Small intestine (tissue), 16 donors: ENCODE measurements at places on chromosomes 2 and 18. TPM values are rescaled to one million over a fixed set of nuclear protein-coding genes. Genes with fewer than 3 reads are reported as not detected.

The HOXD8 gene
- 7.3 TPM for polyA plus RNA-seq

The ANKAR gene
- 0.45 TPM for polyA plus RNA-seq

The GYPC gene
- polyA plus RNA-seq = 14.5 TPM

The OR6B2 gene
- not detected for polyA plus RNA-seq

The OTOF gene
- polyA plus RNA-seq = 0.22 TPM

The COLEC12 gene
- 3.8 TPM for polyA plus RNA-seq

The OSBPL6 gene
- 4.4 TPM for polyA plus RNA-seq

The NBAS gene
- 30.3 TPM for polyA plus RNA-seq

The CYS1 gene
- not detected for polyA plus RNA-seq

The TEKT4 gene
- not detected for polyA plus RNA-seq

- H3K27me3 ChIP-seq = no peaks in the 10 kb centered on the region
- no peaks in the 10 kb centered on the region for H3K36me3 ChIP-seq
- no peak overlapping the region for H3K4me3 ChIP-seq
- no peak for DNase-seq
Measured at GRCh38 chr2:201777043-201777442, 3.7 kb downstream of the ALS2 start.

DNA sequence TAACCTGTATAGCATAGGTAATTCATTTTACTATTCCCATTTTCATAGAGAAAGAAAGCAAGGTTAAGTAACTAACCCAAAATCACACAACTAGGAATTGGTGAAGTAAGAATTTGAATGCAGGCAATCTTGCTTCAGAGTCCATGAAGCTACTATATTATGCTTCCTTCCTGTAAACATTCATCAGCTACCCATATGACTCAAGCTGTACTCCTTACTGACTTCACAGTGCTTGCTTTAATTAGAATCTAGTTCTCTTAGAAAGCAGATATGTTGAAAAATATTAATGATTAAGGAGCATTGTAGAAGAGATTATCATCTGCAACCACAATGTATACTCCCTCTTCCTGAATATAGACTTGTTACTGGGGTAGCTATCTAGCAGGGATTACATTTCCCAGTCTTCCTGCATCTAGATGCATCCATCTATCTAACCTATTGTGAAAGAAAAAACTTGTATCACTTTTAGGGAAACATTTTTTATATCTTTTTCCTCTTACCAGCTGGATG lies 961.6 kb upstream of the CHAC2 start:
- H3K27me3 ChIP-seq = no peaks in the 10 kb centered on the region
- H3K36me3 ChIP-seq = no peaks in the 10 kb centered on the region
- no peak overlapping the region for H3K27ac ChIP-seq
- no peak overlapping the region for H3K4me3 ChIP-seq
- no peak for DNase-seq

GRCh38 chr2:174608866-174609214 lies 11.2 kb upstream of the WIPF1 start:
- no peaks in the 10 kb centered on the region for H3K36me3 ChIP-seq
- no peak overlapping the region for H3K27ac ChIP-seq
- H3K27me3 ChIP-seq = no peaks in the 10 kb centered on the region

GRCh38 chr2:105517814-105518705 lies 119.2 kb upstream of the FHL2 start:
- H3K4me1 ChIP-seq = no peaks in the 10 kb centered on the region
- no peaks in the 10 kb centered on the region for H3K36me3 ChIP-seq
- peak overlapping the region; percentile 24 for H3K27ac ChIP-seq
- no peak overlapping the region for H3K4me3 ChIP-seq

- H3K27ac ChIP-seq = no peak overlapping the region
- no peaks in the 10 kb centered on the region for H3K36me3 ChIP-seq
- H3K27me3 ChIP-seq = no peaks in the 10 kb centered on the region
Measured at GRCh38 chr2:232330068-232330999, 48.2 kb upstream of the ALPP start.

DNA sequence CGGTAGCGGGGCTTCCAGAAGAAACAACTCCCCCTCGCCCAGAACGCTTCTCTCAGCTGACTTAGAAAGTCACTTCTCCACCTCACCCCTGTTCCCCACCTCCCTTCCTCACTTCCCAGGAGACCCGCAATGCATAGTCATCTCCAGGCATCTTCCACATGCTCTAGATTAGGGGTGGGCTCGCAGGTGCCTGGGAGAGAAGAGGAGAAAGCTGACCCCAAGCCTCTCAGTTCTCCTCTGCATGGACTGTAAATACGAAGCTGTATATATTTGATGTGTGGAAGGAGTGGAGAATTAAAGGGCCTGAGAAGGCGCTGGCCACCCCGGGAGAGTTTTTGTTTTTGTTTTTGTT lies 1.8 kb downstream of the MAL start:
- DNase-seq = no peak
- no peak overlapping the region for H3K27ac ChIP-seq
- no peak overlapping the region for H3K4me3 ChIP-seq
- no peaks in the 10 kb centered on the region for H3K36me3 ChIP-seq

- peaks cover 3% of the 10 kb centered on the region for H3K4me1 ChIP-seq
- H3K27me3 ChIP-seq = no peaks in the 10 kb centered on the region
- no peak for DNase-seq
- peaks cover 2% of the 10 kb centered on the region for H3K36me3 ChIP-seq
Measured at GRCh38 chr2:36885605-36886004, 80.7 kb downstream of the STRN start.

DNA sequence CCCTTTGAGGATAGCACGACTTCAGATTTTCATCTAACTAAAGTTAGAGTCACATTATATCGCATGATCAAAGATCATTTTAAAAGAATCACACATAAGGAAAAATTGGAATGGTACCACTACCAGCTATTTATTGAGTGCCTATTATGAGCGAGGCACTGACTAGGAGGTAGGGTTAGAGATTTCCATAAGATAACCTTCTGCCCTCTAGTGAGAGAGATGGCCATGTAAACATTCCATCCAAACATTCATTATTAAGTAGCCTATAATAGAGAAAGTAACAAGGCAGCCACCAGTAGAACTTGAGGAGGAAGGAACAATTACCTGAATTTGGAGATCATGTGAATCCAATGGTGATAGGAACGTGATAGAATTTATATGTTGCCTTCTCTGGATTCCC lies 25.4 kb upstream of the GLS start:
- H3K4me3 ChIP-seq = no peak overlapping the region
- H3K27ac ChIP-seq = peak overlapping the region; percentile 3
- H3K4me1 ChIP-seq = peaks cover 35% of the 10 kb centered on the region

- H3K4me1 ChIP-seq = peaks cover 6% of the 10 kb centered on the region
- no peaks in the 10 kb centered on the region for H3K27me3 ChIP-seq
Measured at GRCh38 chr2:41932241-41933045, 115.4 kb upstream of the PKDCC start.

DNA sequence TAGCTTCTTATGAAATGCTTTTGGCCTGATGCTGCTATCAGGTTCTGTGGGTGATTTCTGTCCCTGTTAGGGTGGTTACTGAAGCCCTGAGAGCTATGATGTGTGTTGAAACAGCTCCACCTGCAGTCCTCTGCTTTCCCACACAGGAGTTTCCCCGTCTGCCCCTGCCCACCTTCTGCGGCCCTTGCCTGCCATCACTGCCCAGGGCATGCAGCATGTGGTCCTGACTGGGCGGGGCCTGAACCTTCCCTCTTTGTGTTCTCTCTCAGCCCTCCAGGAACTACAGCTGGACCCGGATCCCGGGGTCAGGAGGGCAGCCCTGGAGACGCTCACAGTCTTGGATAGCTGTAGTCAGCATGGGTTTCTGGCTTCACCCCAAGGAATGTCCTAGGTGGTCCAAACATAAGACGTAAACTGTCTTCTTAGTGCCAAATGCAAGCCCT lies 21.4 kb downstream of the HJURP start:
- peak; percentile 69 for DNase-seq
- peaks cover 4% of the 10 kb centered on the region for H3K36me3 ChIP-seq
- H3K4me1 ChIP-seq = no peaks in the 10 kb centered on the region
- no peaks in the 10 kb centered on the region for H3K27me3 ChIP-seq
- H3K27ac ChIP-seq = no peak overlapping the region

- H3K27ac ChIP-seq = no peak overlapping the region
- no peaks in the 10 kb centered on the region for H3K36me3 ChIP-seq
Measured at GRCh38 chr2:234436482-234436837, 60.4 kb downstream of the ARL4C start.

- no peak overlapping the region for H3K27ac ChIP-seq
- H3K4me1 ChIP-seq = no peaks in the 10 kb centered on the region
- no peak overlapping the region for H3K4me3 ChIP-seq
- peak; percentile 83 for DNase-seq
Measured at GRCh38 chr2:208033701-208034502, 8.6 kb upstream of the PLEKHM3 start.

GRCh38 chr18:12819322-12819721 lies 64.7 kb downstream of the PTPN2 start:
- no peak overlapping the region for H3K4me3 ChIP-seq
- no peak for DNase-seq
- H3K27me3 ChIP-seq = no peaks in the 10 kb centered on the region
- H3K36me3 ChIP-seq = peaks cover 16% of the 10 kb centered on the region
